ENCODE measurements at places on chromosomes 13 and 19.

- DNase-seq: no peak
Observed at GRCh38 chr19:39858541-39858940, 12.4 kb upstream of the FBL start.

GRCh38 chr13:105266615-105267014 lies 1268.8 kb downstream of the EFNB2 start:
- DNase-seq: no peak

DNA sequence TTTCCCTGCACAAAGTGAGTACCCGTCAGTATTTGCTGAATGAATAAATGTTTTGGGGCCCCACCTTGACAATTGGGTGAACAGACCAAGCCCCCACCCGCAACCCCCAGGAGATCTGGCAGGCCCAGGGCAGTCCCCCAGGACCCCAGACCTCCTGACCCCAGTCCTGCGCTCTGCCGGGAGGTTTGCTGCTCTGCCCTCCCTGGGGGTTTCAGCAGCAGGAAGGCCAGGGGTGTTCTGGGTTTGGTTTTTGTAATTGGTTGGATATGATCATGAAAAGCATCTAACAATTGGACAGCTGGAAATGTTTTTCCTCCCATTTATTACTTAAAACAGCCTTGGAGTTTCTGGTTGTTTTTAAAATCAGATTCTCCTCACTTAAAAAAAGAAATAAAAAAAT lies 193.8 kb downstream of the URI1 start:
- no peak for DNase-seq

- no peak for DNase-seq
Observed at GRCh38 chr19:2187159-2187558, 23.4 kb downstream of the DOT1L start.

DNA sequence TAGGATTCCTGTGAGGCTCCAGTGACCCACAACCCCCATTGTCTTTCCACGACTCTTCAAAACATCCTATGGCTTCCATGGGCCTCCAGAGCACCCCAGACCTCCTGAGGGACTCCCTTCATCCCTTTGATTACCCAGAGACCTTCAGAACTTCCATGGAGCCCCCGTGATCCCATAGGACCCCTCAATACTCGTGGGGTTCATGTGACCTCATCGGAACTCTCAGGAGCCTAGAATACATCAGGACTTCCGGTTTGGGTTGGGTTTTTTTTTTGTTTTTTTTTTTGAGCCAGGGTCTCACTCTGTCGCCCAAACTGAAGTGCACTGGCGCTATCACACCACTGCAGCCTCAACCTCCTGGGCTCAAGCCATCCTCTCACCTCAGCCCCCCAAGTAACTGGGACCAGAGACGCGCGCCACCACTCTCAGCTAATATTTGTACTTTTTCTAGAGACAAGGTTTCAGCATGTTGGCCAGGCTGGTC lies 774 bp downstream of the ALDH16A1 start:
- DNase-seq: no peak

DNA sequence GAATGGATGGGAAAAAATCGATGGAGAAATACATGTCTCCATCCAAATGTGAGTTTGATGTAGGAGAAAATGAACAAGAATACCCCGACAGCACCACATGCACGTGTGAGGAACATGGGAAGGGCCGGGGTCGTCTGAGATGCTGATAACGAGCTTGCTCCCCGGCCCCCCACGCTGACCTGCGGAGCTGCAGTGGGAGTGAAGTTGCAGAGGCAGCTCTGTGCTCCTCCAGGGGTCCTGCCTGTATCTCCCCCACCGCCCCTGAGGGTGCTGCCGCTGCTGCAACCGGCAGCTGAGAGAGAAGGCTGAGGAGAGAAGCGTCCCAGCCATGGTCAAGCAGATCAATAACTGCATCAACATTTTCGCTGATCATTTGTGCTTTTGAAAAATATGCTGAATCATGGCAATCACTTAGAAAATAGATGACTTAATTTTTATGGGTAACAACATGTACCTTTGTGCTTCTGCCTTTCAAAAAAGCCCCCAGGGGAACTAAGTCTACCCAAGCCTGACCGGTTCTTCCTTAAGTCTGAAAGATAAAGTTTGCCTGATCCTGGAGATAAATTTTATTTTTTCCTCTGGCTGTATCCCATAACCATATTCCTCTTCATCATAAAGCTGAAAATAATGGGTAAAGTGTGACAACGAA lies 18.2 kb upstream of the NAXD start:
- no peak for DNase-seq

GRCh38 chr19:6274756-6275155 lies 5.0 kb downstream of the MLLT1 start:
- no peak for DNase-seq

DNA sequence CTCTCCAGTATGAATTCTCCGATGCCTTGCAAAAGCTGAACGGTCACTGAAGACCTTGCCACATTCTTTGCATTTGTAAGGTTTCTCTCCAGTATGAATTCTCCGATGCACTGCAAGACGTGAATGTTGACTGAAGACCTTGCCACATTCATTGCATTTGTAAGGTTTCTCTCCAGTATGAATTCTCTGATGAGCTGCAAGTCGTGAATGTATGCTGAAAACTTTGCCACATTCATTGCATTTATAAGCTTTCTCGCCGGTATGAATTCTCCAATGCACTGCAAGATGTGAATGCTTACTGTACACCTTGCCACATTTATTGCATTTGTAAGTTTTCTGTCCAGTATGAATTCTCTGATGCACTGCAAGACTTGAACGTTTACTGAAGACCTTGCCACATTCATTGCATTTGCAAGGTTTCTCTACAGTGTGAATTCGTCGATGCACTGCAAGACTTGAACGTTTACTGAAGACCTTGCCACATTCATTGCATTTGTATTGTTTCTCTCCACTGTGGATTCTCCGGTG lies 20.0 kb upstream of the ZNF841 start:
- DNase-seq: no peak

DNA sequence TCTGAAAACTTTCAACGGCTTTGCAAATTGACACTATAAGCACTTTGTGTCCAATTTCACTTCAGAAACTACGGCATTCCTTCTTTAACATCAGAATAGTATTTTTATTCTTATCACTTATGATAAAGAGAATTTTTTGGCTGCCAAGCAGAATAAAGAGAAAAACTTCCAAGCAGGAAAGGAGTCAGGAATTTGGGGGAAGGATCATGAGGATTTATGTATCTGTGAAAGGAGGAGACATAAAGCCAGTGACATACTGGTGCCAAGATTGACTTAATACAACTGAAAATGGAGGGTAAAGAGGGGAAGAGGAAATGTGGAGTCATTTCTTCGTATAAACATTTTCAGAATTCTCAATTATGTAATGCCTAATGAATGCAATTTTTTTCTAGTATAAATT lies 94.7 kb downstream of the RBM26 start:
- DNase-seq: no peak

DNA sequence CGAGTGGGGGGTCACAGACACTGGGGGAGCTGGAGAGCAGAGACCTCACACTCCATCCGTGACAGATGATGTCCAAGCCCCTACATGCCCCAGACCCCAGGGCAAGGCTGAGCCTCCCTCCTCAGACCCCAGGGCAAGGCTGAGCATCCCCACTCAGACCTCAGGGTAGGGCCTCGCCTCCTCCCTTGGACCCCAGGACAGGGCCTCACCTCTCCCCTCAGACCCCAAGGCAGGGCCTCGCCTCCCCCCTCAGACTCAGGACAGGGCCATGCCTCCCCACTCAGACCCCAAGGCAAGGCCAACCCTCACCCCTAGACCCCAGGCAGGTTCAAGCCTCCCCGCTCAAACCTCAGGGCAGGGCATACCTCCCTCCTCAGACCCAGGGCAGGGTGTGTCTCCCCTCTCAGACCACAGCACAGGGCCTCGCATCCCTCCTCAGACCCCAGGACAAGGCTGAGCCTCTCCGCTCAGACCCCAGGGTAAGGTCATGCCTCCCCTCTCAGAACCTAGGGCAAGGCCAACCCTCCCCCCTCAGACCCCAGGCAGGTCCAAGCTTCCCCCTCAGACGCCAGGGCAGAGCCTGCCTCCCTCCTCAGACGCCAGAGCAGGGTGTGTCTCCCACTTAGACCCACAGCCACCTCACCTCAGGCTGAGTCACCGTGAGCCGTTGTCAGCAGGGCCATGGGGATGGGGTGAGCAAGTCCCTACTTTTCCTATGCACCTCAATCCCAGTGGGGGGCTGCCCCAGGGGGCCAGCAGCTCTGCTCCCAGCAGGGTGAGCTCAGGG lies 1.7 kb upstream of the S1PR4 start:
- DNase-seq: peak; percentile 47

DNA sequence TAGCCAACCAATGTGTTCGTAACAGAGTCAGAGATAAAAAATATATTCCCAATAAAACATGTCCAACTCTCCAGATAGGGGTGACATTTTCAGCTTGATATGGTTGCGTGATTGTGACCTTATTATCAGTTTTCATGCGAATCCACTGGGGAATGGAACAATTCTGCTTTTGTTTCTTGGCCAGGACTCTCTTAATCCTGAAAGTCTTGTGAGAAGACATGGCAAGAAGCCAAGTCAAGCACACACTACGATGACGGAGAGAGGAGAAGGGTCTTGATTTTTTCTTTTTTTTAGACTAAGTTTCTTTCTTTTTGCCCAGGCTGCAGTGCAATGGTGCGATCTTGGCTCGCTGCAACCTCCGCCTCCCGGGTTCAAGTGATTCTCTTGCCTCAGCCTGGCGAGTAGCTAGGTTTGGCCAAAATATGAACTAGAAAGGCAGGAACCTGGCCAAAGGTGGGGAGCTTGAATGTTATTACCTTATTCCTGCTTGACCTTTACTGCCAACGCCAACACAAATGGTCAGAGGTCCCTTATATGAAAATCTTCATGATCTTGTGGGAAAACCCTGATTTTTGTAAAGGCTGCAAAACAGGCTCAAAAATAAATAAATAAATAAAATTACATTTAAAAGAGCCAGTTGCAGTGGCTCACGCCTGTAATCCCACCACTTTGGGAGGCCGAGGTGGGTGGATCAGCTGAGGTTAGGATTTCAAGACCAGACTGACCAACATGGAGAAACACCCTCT lies 14.5 kb downstream of the ZNF816 start:
- DNase-seq: no peak

GRCh38 chr19:39261704-39262103 lies 6.5 kb upstream of the IFNL2 start:
- DNase-seq: no peak

DNA sequence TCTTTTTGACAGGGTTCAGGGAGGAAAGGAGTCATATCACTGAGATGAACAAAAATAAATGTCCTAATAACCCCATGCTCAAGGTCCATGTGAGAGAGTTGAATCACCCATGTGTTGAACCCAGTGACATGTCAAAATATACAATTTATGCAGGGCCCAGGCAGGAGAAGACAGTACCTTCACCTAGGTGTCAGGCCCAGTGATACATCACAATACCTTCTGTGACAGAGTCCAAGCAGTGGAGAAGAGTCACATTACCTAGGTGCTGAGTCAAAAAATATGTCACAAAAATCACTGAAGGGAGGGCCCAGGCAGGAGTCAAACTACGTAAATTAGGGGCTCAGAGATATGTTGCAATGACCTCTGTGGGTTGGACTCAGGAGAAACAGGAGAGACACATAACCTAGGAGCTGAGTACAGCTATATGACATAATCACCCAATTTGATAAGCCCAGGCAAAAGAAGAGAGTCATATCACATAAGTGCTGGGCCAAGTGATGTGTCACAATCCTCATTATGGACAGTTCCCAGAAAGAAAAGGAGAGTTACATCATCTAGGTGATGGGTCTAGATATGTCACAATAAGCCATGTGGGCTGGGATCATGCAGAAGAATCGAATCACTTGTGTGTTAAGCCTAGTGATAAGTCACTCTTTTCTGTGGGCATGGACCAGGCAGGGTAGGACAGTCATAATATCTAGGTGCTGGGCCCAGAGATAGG lies 13.8 kb upstream of the ZNF724 start:
- DNase-seq: no peak

- DNase-seq: no peak
Observed at GRCh38 chr13:77328819-77329132, 1.9 kb upstream of the MYCBP2 start.

DNA sequence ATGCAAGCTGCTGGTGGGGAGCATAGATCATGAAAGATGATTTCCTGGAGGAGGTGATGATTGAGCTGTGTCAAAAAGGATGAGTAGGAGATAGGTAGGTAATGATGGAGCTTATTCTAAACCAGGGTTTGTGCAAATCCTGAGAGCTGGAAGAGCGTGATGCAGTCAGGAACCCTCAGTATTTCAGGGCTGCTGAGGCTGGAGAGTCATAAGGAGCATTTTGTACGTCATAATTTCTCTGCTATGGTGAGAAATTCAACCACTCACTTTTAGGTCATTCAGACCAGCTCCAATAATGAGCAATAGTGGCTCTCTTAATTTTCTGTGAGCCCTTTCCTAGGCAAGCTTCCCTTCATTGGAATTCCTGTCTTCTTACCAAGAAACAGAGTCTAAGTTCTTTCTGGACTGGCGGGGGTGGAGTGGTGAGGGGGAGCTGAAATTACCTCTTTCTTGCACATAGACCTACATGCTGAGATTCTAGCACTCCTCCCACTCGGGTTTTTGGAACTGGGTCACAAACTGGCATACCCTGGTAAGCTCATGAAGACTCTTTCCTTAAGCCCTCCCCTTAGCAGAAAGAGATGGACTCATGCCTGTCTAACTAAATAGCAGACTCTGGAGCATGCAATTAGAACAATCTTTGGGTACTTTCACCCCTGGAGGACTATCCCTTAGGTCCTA lies 62.2 kb upstream of the MYCBP2 start:
- DNase-seq: no peak

DNA sequence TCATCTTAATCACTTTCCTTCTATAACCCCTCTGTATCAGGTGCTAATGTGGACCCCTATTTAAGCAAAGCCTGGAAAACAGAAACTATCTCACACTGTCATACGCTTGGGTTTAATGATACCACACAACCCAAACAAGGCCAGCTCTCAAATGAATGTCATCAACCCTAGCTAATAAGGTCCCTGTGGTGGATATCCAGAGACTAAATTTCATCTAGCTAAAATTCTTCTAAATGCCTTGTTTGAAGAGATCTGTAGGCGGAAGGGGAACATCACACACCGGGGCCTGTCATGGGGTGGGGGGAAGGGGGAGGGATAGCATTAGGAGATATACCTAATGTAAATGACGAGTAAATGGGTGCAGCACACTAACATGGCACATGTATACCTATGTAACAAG lies 95.5 kb downstream of the FOXO1 start:
- no peak for DNase-seq
